Caudate nucleus (tissue), 63 donors: ENCODE measurements at places on chromosomes 12 and 14.

- no peak for DNase-seq
Observed at GRCh38 chr12:82910246-82910893, 223.7 kb downstream of the TMTC2 start.

- no peak for DNase-seq
Observed at GRCh38 chr12:8082808-8083100, 680 bp downstream of the NECAP1 start.

DNA sequence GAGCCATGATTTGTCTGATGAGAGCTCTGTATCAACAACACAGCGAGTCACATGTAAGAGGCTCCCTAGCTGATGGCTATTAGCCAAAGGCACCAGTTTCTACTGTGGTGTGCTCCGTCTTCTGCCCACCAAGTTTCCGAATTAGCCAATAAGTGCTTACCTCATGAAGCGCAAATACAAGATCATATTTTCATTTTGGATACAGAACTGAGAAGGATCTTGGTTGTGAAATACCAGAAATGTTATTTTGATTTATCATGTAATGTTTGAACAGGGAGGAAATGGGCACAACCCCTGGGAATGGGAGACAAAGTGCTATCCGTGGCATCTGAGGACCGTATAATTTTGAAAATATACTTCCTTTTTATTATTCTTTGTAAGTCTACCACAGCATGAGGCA lies 234.3 kb downstream of the DACT1 start:
- DNase-seq, result no peak

- no peak for DNase-seq
Observed at GRCh38 chr12:1781772-1782171, 38.6 kb upstream of the LRTM2 start.

DNA sequence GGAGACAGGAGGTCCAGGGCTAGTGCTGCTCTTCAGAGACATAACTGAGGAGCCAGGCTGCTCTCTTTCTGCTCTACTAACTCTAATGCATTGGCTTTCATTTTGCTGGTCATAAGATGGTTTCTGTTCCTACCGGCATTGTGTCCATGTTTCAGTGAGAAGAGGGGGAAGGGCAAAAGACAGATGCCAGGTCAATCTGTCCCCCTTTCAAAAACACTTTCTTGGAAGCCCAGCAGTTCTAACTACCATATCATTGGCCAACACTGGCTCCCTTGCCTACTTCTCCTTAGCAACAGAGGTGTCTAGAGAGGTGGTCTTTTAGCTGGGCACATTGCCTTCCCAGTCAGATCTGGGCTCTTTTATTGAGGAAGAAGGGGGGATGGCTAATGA lies 63.9 kb downstream of the TGFB3 start:
- no peak for DNase-seq

- DNase-seq, result no peak
Observed at GRCh38 chr14:75821831-75822521, 159.8 kb downstream of the TGFB3 start.

DNA sequence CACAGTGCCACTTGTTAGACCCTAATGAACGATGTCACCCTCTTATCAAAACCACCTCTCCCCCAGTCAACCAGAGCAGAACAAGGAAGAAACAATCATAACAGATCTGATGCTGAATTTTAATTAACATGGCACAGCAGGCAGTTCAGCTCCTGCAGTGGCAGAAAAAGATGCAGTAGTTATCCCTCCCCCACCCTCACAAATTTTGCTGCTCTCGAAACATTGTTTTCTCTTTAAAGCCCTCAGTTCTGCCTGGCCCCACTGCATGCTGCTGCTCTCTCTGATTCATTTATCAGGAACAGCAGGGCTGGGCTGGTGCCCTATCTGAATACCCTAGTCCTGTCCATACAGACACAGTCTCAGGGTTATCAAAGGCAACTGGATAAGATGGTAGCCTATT lies 12.2 kb downstream of the CCDC175 start:
- no peak for DNase-seq

GRCh38 chr12:120651821-120652220 lies 11.4 kb downstream of the CABP1 start:
- DNase-seq, result no peak

GRCh38 chr14:100120522-100121269 lies 38.7 kb downstream of the DEGS2 start:
- no peak for DNase-seq

DNA sequence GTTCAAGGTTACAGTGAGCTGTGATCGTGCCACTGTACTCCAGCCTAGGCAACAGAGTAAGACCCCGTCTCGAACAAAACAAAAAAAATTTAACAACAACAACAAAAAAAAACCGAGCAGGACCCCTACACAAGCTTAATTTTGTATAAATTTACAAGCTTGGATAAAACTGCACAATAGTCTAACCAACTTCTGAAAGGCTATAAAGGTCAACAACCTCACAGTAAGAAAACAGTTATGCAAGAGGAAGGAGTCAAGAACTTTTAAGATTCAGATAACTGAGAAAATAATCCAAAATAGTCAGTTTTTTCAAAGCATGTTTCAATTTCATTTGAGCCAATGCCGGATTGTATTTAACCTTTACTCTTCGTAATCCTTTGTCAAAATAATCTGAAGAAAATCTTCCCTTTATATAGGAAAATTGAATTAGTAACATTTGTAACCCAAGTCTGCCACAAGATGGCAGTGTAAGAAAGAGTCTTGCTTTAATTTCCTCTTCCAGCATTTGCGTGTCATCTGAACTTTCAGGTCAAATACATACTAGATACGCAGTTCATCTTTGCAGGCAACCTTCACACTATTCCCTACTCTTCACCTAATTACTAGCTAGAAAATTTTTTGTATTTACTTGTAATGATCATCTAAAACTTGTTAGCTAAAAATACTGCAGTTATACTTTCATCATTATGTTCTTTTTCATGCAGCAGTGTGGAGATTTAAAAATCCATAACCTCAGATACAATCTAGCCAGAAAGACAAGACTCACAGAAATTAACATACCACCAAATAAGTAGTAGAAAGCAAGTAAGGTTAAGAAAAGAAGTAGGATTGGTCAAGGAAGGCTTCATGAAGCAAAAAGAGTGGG lies 5.8 kb downstream of the CCNB1IP1 start:
- DNase-seq, result no peak

DNA sequence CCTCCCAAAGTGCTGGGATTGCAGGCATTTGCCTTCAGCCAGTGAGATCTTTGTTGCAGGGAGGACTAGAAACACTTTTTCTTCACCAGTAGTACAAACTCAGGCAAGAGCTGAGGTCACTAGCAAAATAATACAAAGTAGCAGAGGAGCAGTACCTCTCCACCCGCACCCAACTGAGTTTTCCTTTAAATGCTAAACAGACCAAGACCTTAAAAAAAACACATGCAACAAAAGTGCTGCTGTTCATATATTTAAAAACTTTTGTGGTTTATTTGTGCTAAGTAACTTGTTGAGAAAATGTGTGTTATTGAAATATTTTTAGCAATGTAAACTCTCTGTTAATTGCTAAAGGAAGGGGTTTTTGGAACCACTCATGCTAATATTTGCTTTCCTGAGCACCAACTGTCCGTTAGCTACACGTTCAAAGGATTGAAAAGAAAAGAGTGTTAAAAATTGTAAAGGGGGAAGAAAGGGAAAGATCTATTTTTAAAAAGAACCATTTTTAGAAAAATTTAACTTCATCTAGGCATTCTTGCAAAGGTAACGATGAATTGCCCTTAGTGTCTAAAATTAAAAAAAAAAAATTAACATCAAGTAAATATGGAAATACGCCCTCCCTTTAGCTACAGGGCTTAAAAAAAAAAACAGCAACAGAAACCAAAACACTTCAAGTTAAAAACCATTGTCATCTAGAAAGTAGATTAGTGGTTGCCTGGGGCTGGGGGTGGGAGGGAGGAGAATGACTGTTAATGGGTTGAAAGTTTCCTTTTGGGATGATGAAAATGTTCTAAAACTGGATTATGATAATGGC lies 114.0 kb upstream of the KRAS start:
- DNase-seq, result no peak

DNA sequence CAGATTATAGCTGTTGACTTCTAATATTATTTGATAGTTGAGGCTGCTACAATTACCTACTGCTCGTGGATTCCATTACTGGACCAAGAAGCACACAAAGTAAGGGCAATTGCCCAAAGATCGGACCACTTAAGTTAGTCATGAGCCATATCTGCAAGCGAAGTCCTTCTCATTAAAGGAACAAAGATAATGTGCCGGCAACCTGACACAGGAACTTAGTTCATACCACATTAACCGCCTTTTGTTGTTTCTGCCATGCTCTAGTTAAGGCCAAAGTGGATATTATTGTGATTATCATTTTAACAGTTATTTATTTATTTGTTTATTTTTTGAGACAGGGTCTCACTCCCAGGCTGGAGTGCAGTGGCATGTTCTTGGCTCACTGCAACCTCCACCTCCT lies 38.1 kb upstream of the TMED10 start:
- no peak for DNase-seq

DNA sequence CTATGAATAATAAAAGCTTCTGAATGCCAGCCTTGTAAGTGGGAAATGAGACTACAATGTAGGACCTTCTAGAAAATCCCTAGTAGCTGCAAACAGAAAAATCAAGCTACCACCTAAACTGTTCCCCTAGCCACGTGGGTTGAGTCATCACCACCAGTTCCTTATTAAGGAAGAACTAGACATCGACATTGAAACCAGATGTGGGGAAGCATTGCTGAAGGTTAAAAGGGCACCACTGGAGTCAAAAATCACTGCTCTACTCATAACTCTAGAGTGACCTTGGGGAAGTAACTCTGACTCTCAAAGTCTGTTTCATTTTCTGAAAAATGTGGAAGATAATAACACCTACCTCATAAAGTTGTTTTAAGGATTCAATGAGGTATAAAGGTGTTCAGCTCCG lies 9.4 kb upstream of the CNIH1 start:
- no peak for DNase-seq

DNA sequence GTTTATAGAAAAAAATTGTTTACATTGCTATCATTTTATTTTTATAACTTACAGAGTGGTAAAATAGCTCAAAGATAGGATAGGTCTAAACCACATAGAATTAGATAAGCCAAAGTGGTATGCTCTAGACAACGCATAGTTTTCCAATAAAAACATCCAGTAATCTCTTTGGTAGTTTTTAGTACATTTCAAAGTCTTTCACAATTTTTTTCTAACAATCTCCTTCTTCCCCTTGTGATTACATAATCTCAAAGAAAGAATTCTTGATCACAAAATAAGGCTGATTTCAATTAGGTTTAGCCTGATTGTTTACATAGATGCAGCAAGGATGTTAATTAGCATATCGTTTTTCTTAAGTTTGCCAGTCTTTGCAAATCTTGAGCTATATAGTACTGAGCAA lies 460.0 kb downstream of the FUT8 start:
- DNase-seq, result no peak

DNA sequence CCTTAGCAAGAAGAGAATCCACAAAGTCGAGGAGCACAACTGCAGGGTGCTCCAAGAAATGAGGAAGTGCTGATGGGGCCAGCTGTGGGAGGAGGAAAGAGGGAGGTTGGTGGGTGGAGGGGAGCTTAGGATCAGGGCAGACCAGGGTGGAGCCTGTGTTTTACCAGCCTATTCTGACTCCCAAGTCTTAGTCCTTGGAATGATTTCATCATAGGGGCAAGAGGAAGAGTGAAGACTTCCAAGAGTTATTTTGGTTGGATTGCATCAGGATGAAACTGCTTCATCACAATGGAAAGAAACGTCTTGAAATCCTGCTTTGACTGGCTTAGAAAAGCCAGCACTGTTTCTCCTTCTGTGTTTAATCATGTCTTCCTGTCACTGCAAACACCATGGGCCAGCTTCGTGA lies 194.0 kb downstream of the DPF3 start:
- no peak for DNase-seq

DNA sequence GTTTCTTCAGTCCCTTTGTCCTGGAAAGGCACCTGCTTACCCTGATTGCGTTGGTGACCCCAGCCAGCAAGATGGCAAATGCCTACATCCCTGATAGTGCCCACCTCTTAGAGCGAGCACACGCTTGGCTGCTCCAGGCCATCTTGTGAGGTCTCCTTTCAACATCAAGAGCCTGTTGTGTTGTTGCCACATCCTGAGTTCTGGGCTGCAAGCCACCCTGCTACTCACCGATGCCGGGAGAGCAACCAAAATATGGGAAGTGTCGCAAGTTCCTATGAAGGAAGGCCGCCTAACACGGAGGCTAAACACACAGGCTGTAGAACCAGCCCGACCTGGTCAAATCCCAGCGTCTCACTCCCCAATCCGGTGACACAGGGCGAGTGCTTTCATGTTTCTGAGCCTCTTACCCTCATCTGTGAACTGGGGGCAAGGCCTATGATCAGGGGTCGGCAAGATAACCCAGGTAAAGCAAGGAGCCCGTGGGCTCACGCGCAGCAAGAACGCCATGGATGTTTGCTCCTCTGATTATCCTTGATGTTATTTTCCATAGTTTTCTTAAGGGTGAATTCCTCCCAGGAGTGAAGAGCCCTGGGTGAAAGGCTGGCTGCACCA lies 98.4 kb downstream of the LGMN start:
- DNase-seq, result no peak

DNA sequence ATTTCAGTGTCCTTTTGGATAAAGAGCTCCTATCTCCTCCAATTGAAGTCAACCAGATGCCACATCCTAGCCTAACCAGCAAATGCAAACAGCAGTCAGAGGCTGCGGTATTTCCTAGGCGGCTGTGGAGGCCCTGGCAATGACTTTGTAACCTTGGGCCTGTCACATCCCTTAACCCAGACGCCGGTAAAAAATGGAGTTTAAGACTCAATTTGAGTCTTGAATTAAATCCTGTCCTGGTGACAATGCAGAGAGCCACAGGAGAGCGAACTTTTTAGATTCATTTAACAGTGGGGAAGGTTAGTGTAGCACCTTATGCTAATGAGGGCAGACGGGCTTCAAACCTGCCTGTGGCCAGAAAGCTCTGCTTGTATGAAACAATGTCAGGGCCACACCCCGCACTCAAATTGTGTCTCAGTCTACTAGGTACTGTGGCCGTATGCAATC lies 1.3 kb downstream of the C12orf75 start:
- no peak for DNase-seq

DNA sequence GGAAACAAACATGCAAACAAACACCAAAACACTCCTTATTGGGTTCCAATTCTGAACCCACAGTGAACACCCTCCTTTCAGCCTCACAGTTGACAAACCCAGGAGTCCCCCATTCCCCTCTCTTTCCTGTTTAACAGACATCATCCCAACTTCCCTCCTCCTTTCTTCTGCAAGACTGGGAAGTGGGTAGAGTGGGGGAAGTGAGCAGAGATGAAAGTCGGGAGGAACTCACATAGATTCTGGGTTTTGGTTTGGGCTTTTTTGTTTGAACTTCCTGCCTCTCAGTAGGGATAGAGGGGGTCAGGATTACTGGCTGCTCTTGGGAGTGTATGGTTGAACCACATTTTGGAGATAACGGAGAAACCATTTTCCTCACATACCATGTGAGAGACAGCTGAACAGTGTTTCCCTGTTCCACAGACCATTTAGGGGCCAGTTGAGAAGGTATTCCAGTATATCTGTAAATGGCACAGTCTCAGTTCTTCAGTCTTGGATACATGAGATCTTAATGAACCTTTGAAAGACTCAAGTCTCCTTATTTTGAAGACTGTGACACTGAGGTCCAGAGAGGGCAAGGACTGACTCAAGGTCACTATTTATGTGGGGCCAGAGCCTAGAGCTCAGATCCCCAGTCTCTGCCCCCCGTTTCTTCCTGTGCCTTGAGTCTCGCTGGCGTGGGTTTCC lies 3.9 kb upstream of the GPR84 start:
- DNase-seq, result no peak

GRCh38 chr14:33250963-33251362 lies 312.3 kb downstream of the NPAS3 start:
- DNase-seq, result no peak

GRCh38 chr12:50081096-50081808 lies 3.9 kb upstream of the SMARCD1 start:
- DNase-seq, result no peak
